ENCODE measurements at places on chromosomes 7 and 10.

DNA sequence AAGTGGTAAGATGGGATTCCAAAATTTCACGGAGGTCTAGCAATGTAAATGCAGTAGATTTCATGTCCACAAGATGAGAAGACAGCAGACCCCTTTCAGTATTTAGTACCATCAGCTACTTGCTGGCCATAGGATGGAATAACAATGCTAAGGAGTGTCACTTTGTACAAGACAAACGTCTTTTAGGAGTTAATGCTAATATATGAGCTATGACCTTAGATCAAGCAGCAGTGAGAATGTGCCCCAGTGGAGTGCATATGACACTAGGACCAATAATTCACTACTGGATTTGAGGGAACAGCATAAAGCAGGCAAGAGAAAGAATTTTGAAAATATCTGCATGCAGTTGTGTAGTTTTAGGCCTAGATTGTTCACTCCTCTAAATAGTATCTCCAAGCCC lies 182.8 kb upstream of the ZNF804B start:
- DNase-seq: no peak

GRCh38 chr7:94332571-94332970 lies 62.1 kb upstream of the COL1A2 start:
- no peak for DNase-seq

GRCh38 chr10:47402641-47403301 lies 18.7 kb upstream of the ZNF488 start:
- DNase-seq: no peak

- no peak for DNase-seq
Measured at GRCh38 chr7:2725178-2726105, 37.4 kb downstream of the AMZ1 start.

DNA sequence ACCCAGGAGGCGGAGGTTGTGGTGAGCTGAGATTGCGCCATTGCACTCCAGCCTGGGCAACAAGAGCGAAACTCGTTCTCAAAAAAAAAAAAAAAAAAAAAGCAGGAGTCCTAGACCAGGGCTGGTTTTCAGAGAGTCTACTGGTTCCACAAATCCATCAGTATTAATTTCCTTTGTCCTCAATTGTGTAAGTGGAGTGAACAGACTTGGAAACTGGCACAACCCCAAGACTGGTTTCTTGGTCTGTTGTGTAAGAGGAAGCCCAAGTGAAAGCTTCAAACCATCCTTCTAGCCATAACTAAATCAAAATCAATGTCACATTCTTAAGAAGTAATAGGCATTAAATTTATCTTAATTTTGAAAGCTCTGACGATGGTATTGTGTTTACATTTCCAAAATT lies 213.6 kb downstream of the DGKI start:
- no peak for DNase-seq

DNA sequence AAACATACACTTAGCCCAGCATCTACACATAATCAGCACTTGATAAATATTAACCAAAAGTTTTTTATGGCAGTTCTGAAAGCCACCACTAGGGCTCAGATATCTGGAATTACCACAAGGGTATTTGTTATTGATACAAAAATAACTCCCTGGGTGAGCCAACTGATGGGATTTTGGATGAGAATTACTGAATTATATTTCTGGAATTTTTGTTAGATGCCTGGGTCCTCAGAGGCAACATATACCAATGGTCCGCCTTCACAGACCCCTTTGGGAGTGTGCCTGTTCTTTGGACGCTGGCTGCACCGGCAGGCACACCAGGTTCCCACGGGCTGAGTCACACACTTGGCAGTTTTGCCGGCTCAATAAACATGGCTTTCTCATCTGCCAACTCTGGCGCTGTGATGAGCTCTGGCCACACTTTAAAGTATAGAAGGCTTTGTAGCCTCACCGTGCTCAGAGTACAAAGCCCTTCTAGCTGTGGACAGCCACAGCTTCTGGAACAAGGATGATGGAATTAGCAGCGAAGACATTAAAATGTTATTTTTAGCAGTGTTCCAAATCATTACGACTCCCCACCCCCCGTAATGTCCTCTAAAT lies 24.5 kb upstream of the EEPD1 start:
- DNase-seq: no peak

All from NCI-H2227 treated with DMSO at 0.1 percent for 48 hours (cell line).